ENCODE measurements at places on chromosomes 7 and 10. TPM values are rescaled to one million over a fixed set of nuclear protein-coding genes. Genes with fewer than 3 reads are reported as not detected.
A peak's percentile ranks its signal among the peaks of the same experiment; 100 is the strongest.

GRCh38 chr7:118245267-118246040 is 20.9 kb downstream of the ANKRD7 start:
- no peak for DNase-seq

- no peak for DNase-seq
Measured at GRCh38 chr10:111716032-111716431, 467.5 kb downstream of the GPAM start.

DNA sequence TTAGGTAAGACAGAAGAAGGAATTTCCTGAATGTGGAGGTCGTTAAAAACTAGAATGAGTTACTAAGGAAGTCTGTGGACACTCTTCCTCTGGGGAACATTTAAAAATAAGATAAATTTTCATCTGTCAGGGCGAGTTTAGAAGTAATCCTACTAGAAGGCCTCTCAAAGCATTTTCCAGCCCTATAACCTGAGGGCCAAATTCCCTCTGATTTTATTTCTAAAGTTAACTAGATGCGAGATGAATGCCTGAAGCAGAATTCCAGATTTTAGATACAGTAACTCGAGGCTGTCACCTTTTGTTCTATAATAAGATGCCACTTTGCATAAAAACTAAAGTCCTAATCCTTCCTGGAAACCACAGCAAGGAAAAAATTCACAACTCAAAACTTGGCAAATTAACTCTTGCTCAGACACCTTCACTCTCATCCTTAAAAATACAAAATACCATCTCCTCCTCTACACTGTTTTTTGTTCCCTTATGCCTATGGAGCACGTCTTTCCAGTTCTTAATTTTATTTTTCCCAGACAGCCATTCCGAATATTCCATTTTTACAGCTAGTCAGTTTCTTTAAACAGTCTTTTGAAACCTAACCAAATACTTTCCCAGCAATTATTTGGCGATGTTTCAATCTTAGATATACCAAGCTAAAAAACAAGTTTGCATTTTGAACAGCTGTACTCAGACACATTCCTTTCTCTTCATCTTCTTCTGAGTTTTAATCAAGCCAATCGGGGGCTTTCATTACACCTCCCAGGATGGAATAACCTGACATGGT is 420.7 kb upstream of the NFE2L3 start:
- no peak for DNase-seq

- DNase-seq = no peak
Measured at GRCh38 chr7:102890292-102890970, 22.4 kb upstream of the LRRC17 start.

- no peak for DNase-seq
Measured at GRCh38 chr10:97412891-97413304, 11.8 kb upstream of the RRP12 start.

DNA sequence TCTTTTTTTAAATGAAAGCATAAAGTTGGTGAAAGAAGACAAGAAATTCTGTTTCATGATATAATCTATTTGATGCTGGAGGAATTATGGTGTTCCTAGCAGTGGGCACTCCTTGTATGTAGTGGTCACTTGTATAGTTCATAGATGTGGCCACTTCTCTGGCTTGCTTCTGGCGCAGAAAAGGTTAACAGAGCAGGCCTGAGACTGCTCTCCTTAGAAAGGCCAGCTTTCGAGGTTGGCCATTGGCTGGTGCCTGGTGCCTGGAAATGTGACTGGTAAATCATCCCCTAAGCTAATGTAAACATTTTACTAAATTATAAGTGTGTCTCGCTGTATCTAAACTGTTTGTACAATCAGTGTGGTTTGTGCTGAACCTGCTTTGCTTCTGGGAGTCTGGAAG is 276.1 kb downstream of the PHTF2 start:
- no peak for DNase-seq

Gene GUSB
- total RNA-seq = 44.0 TPM

GRCh38 chr7:2614631-2615330 is 17.0 kb upstream of the TTYH3 start:
- DNase-seq = no peak

DNA sequence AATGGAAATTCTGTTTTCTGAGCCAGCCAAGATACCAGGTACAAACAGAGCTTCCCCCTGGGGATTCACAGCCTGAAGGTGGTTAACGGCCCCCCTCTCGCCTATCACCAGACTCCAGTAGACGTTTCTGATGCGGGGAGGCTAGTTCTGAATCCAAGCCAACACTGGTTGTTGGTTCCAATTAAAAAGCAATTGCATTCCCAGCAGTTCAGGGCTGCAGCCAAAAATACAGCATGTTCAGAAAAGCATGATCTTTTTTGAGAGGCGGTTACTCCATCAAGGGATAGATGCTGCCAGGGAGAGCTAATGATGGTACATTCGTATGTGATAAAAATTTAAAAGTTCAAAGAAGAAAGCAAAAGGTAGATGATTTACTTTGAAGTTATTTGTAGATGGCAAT is 481.0 kb downstream of the GALNT17 start:
- peak; percentile 37 for DNase-seq

DNA sequence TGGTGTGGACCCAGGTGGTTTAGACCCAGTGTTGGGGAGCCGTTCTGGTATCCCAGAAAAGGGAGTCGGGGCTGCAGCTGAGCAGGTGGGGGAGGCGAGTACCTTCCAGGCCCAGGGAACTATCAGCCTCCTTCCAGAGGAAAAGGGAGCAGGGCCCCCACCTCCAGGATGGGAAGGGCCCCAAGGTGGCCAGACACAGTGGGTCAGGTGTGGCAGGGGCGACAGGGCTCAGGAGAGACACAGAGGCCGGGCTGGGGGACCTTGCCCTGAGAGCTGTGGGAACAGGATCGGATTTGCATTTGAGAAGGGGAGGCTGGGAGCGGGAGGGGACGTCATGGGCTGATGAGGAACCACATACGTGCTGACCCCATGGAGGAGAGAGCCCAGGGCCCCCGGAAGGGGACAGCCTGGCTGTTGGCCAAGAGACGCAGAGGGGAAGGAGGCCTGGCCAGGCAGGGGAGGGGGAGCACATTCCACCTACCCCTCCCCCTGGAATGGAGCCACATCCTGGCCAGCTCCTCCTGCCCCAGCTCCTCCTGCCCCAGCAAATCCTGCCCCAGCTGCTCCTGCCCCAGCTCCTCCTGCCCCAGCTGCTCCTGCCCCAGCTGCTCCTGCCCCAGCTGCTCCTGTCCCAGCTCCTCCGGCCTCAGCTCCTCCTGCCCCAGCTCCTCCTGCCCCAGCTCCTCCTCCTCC is 9.7 kb upstream of the TTYH3 start:
- no peak for DNase-seq

Gene INMT
- 41.2 TPM for total RNA-seq

DNA sequence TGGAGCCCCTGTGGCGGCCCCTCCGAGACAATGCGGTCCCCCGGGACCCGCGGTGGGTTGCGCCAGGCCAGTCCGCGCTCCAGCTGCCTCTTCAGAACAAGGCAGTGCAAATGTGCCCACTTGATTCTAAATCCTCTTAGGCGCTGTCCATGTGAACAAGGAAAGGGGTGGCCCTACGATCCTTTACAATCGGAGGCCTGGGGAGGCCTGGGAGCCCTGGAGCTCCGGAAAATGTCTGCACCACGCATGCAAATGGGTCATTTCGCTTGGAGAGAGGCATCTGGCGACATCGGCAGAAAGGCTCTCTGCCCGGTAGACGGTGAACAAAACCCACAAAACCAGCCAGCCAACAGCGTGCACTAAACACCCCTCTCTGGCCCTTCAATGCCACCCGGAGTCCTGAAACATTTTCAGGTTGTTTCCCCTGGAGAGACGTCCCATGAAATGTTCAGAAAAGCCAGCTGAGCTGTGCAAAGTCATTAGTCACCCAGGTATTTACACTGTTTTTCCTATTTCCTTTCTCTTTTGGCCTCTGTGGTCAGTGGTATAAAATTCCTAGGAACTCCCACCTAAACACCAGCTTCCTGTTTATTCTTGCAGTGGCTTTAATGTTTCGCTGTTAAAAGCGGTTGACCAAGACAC is 102.8 kb upstream of the ZNF438 start:
- DNase-seq = peak; percentile 29

DNA sequence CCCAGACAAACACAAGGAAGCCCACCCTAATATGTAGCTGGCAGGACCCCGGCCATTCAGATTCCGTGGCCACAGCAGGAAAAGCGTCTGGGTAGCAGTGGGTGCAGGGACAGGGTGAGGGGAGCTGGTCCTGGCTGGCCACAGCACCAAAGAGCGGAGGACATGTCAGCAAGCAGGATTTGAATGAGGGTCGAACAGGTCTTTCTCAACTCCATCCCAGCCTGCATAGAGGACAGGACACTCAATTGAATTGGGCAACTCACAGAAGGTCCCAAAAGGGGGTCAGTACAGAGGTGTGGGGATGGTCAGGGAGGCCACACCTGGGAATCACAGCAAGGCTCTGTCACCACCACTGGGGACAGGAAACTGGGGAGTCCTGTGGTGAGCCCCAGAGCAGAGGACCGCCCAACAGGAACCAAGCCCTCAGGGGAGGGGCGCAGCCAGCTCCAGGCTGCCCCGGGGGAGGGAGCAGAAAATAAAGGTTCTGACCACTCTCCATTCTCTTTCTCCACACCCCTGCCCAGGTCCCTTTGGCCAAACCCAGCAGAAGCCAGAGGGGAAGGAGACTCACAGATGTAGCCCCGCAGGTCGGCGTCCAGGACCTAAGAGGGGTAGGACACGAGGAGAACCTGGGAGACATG is 108.7 kb upstream of the PPP2R2D start:
- DNase-seq = no peak

DNA sequence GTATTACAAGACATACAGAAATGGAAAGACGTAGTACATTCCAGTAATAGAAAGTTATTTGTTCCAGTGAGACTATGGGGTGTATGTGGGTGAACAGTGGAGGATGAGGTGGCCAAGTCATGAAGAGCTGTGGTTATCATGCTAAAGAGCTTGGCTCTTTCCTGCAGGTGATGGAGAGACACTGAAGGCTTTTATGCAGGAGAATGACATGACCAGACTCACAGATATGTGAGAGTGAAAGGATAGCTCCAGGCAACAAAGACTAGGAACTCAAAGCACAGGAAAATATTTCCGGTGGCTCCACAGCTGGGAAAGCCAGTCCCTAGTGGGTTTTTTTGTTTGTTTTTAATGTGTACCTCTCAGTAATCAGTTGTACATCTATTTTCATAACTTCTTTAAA is 133.5 kb downstream of the TSPAN12 start:
- no peak for DNase-seq

Gene ENKUR
- 2.5 TPM for total RNA-seq

- no peak for DNase-seq
Measured at GRCh38 chr10:121128164-121128563, 277.0 kb downstream of the WDR11 start.

DNA sequence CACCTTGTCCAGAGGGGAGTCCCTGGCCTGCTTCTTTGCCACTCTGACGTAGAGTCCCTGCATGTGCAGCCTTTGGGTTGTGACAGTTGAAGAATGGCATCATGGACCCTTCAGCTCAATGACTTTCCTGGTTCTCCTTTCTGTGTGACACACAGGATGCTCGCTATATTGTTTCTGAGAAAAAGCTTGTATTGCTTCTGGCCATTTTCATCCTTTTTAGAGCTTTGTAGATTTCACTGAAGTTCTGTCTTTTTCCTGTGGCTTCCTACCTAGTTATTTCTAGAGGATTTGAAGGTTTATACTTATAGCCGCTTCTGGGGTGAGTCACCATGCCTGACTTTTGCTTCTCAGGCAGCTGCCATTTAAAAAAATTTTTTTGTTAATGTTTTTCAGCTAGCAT is 27.0 kb downstream of the SND1 start:
- no peak for DNase-seq

DNA sequence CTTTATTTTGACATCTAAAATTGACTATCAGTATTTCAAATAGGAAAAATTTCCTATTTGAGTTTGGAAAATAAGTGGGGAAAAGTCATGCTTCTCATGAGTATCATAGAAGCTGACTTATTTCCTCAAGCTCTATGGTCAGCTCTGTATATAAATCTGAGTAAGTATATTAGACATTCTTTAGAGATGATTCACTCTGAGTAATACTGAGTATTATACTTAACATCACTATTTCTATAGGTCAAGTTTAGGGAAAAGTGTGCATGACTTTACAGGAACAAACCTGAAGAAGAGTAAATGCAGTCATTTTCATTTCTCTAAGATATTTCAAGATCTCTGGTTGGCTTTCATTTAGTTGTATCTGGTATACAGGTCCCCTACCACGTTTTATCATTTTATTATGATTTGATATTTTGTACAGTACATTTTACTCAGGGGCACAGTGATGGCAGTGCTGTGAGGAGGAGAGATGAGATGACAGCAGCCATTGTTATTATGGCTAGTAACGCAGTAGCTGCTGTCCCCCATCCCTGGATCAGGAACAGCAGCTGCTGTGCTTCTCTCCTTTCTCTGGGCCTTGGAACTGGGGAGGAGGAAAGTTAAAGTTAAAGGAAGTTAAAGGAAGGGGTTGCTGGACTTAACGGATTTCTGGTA is 15.2 kb downstream of the SND1 start:
- no peak for DNase-seq

- no peak for DNase-seq
Measured at GRCh38 chr10:96138102-96138501, 8.0 kb downstream of the ZNF518A start.

DNA sequence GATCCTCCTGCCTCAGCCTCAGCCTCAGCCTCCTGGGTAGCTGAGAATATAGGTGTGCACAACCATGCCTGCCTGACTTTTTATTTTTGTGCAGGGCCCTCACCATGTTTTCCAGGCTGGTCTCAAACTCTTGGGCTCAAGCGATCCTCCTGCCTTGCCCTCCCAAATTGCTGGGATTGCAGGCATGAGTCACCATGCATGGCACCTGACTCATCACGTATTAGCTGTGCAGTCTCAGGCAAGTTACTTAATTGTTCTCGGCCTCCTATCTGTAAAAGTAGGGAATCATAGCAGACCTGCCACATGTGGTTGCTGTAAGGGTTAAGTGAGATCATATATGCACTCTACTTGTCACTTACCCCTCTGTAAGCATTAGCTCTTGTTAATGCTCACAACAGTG is 117.2 kb downstream of the ANLN start:
- DNase-seq = no peak

Gene ATRNL1
- 45.7 TPM for total RNA-seq

GRCh38 chr7:15816835-15817426 is 130.4 kb upstream of the MEOX2 start:
- no peak for DNase-seq

Gene SLC16A12
- 1.9 TPM for total RNA-seq

GRCh38 chr10:60123668-60124067 is 217.3 kb upstream of the CCDC6 start:
- DNase-seq = no peak

Gene FEZF1
- 5.6 TPM for total RNA-seq

GRCh38 chr10:101601541-101601940 is 13.4 kb downstream of the DPCD start:
- DNase-seq = no peak

- DNase-seq = no peak
Measured at GRCh38 chr7:102009628-102010027, 192.2 kb downstream of the CUX1 start.
